ENCODE measurements at places on chromosomes 1 and 21.

GRCh38 chr1:238639861-238640260, 746.5 kb upstream of the CHRM3 start:
- DNase-seq: no peak

- no peak for DNase-seq
These were observed 569 bp downstream of the FALEC start for GRCh38 chr1:150516050-150516591.

- DNase-seq: no peak
These were observed 5.9 kb downstream of the ADARB1 start for GRCh38 chr21:45080232-45080631.

DNA sequence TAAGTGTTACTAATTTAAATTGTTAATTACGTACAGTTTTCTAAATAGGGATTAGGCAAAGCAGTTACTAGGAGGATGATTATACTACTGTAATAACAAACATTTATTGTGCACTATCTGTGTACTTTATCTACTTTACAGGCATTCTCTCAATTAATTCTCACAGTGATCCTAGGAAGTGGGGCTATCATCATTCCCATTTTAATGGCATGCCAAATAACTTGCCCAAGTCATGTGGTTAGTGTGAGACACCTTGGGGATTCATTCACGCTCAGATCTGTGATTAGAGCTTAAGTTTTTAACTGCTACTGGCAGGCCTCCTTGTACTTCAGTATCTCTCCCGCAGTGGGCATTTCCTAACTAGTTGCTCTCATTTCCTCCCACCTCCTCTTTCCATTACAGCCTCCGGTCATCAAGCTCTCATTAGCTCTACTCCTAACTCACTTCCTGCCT, 11.5 kb downstream of the PHLDA3 start:
- DNase-seq: no peak

GRCh38 chr1:13823936-13824335, 123.9 kb downstream of the PRDM2 start:
- DNase-seq: no peak

DNA sequence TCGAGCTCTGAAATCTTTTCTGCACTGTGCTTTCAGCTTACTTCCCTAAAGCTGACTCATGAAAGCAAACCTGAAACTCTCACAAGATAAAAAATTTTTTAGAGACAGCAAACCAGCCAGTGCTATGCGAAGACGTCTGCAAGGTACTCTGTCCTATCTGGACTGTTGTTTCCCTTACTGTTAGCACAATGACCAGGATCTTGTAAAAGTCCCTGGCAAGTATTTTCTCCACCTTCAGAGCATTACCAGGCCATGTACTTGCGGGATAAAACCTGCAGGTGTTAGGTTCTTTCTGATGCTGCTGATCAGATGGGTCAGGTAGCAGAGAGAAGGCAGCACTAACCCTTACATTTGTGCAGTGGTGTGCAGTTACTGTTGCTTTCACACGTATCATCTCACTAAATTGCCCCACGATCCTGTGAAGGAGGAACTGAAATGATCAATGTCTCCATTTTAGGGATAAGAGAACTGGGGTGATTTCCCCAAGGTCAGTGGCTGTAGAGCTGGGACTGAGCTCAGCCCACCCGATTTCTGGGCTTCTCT, 56.6 kb downstream of the PLXNA2 start:
- DNase-seq: no peak

GRCh38 chr1:170252851-170253579, 107.3 kb downstream of the NTMT2 start:
- DNase-seq: no peak

DNA sequence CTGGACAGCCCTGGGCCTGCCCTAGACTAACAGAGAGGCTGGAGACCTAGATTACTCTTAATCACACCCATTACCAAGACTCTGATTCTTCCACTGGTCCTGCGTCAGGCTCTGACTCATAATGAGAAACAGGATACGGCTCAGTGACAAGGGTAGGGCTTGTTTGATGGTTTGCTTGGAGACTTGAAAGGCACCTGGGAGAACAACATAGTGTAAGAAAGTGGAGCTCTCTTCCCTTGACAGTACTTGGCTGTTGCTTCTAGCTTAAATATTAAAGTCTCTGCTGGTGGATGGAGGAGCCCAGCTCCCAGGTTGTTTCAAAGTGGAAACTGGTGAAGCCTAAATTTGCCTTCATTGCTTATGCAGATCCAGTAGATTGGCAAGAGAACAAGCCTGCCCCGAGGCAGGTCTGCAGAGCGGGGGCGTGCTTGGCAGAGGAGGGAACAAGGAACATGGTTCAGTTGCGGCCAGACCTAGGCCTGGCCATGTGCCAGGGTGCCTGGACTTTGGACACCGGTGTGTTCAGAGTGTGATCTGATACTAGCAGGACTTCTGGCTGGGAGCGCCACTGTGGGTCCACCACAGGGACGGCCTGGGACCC, 480.6 kb downstream of the CAMTA1 start:
- no peak for DNase-seq

GRCh38 chr21:43733529-43734071, 14.7 kb downstream of the PDXK start:
- DNase-seq: no peak

- no peak for DNase-seq
These were observed 68.4 kb downstream of the LPGAT1 start for GRCh38 chr1:211762206-211762605.

- no peak for DNase-seq
These were observed 7.6 kb downstream of the LAPTM5 start for GRCh38 chr1:30749691-30750583.

- DNase-seq: no peak
These were observed 77.0 kb upstream of the FGGY start for GRCh38 chr1:59219916-59220315.

DNA sequence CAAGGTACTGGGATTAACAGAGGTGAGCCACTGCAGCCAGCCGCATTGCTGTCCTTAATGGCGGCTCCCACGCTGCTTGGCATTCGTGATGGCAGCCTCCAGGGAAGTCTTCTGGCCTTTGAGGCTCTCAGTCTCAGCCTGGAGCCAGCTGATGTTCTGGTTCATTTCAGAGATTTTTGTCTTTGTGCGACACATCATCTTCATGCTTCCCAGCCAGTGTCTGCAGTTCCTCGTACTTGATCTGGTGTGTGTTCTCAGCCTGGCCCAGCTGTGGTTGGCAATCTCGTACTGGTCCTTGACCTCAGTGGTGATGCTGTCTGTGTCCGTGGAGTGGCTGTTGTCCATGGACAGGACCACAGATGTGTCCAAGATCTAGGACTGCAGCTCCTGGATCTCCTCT, 11.7 kb downstream of the SNRPE start:
- DNase-seq: no peak
